Left renal pelvis (tissue), 4 donors: ENCODE measurements at places on chromosomes 2 and 18. TPM values are rescaled to one million over a fixed set of nuclear protein-coding genes. Genes with fewer than 3 reads are reported as not detected.

GPBAR1 gene
- polyA plus RNA-seq = 2.0 TPM

TMEM247 gene
- not detected for polyA plus RNA-seq

KIAA1328 gene
- polyA plus RNA-seq = 11.0 TPM

GNLY gene
- 0.41 TPM for polyA plus RNA-seq

ANKRD62 gene
- polyA plus RNA-seq = 0.07 TPM

TEX44 gene
- polyA plus RNA-seq = not detected

PPP1R1C gene
- polyA plus RNA-seq = 3.3 TPM

ALLC gene
- not detected for polyA plus RNA-seq

RNF125 gene
- 2.3 TPM for polyA plus RNA-seq

EPG5 gene
- polyA plus RNA-seq = 18.3 TPM

EMX1 gene
- 0.64 TPM for polyA plus RNA-seq

DNAJC5G gene
- 0.39 TPM for polyA plus RNA-seq

DNA sequence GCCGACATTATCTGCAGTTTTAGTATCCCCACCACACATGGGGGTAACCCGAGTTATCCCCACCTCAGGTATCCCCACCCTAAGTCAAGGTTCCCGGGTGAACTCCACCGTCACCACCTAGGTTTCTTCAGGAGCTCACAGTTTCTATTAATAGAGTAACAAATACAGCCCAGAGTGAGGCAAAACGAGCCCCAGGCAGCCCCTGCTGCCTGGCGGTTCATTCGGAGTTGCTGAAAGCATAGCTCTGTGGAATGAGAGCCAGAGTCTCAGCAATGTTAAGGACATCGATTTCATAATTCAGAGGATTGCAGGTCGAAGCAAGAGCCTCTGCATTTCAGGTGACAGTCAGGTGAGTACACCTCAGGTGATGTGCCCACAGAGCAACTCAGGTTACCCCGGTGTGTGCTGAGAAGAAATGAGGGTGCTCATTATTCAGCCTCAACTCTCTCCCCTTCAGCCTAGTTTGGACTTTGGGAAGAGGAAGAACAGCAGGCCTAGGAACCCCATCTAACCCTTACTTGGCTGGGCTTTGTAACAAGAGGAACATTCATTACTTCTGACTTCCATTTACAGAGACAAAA lies 10.7 kb downstream of the SATB2 start:
- DNase-seq = no peak

GRCh38 chr18:79572848-79573451 lies 106.7 kb upstream of the CTDP1 start:
- DNase-seq = no peak

DNA sequence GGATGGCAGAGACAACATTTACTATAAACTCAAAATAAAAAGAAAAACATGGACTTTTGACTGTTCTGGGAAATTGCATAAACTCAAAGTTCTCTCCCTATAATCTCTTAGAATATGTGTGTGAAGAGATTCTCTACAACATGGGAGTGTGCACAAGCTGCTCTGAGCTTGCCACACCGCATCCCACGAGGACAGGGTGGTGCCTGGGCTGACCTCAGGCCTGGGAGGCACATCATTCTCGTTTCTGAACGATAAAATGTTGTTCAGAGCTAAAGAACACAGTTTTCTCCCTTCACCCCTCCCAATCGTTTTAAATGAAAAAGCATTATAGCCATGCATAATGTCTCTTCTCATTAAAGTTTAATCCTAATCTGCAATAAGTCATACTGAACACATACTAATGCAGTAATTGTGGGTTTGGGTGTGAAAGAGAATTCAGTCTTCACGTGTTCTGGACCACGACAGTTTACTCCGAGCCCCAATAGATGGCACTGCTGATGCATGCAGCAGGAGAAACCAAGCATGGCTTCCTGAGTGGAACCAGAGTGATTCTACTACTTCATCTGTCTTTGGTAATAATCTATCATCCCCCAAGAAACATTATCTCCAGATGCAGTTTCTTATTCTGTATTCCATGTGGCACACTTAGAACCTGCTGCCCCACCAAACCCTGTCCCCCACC lies 46.9 kb upstream of the LAMA1 start:
- no peak for DNase-seq

GRCh38 chr18:25147877-25148488 lies 204.0 kb downstream of the ZNF521 start:
- no peak for DNase-seq

GRCh38 chr2:33051586-33052360 lies 105.0 kb downstream of the LTBP1 start:
- DNase-seq = no peak

GRCh38 chr2:217186668-217187159 lies 326.9 kb upstream of the TNP1 start:
- DNase-seq = no peak

- no peak for DNase-seq
These were observed 14.7 kb upstream of the BCL11A start for GRCh38 chr2:60567919-60568768.

DNA sequence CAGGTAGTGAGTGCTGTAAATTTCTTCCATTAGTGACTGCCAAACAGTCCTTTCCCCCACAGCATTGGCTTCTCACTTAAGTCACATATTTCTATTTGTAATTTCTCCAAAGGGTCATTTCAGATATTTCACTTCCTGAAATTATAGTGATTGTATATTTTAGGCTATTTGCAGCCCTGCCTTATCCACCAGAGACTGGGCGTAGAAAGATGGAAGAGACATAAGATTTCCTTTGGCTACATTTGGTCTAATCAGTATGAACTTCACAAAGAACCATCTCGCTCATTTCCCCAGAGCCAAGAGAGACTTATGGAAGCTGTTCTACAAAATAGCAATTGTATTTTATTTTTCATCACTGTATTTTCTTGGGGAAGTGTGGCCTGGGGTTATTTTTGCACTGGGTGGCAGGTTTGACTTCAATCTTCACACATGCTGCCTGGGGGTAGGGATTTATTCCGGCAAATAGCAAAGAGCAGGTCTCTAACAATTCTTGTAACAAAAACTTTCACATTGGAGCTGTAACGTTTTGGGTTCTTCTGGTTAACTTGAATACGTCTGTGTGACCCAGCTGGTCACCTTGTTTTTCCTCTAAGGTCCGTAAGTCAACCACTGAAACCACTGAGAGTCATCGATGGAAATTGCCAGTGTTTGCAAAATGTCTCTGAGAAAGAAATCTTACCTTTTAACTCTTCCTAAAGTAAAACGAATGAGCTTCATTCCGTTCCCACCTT lies 170.6 kb upstream of the SERPINE2 start:
- DNase-seq = no peak

DNA sequence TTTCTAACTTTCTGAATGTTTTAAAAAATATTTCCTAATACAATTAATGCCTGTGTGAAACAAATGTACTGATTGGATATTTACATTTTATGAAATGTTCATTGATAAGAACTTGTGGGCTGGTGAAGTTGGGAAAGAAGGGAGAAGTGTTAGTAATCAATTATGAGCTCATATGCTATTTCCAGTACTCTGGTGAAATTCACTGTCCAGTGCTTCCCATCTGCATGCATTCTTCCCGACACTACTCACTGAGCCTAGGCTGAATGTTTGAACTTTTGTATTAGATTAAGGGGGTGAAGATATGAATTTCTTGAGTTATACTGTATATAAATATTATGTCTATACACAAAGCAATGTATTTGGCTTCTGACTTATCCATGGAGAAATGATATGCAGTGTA lies 36.0 kb downstream of the SKA1 start:
- DNase-seq = no peak

DNA sequence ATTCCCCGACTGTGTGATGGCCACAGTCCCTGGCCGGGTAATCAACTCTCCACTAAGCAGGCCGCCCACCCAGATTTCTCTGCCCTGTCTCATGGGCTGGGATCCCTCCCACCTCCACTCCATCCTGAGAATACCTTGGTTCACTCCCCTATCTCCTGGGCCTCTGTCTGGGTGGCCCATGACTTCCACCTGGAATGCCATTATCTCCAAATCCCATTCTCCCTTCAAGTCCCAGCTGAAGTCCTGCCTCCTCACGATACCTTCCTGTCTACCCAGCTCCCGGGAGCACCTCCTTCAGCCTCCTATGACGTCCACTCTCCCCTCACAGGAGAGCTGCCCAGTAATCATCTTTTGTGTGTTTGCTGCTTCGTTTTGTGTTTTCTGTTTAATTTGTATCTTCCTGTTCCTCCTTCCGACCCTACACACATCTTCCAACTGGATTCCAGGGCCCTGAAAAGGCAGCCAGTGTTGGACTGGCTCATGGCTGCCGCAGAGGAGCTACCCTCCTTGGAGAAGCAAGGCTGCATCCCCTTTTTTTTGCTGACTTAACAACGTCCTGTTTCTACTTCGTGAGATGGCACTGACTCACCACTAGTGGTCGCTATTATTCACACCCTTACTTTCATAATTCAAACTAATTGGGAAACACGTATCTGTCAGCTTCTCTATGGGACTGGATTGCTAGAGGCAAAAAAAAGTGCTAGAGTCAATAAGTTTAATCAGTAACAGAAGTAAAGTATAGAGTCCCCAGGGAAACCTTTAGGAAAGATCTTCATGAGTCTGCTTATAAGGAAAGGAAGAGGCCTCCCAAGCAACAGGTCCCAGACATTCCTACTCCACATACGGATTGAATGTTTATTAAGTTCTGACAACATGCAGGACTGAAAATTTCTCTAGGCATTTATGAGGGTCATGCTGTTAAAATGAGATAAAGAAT lies 171.9 kb upstream of the GATA6 start:
- DNase-seq = no peak

DNA sequence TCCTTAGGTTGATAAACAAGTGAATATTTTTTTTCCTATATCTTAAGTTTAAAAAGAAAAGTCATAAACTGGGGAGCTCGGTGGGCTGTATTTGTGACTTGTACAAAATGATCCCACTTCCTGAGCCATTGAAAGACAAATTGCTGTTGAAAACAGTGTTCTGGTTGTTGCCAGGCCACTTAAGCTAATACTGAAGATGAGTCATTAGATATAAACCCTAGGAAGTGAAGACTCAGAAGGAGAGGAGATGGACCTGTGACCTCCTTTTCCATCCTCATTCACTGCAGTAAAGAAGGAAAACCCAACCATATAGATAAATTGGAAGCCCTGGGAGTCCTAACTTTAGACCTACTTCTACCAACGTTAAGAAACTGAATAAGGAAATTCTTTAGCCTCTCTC lies 46.2 kb upstream of the SERPINE2 start:
- DNase-seq = no peak

DNA sequence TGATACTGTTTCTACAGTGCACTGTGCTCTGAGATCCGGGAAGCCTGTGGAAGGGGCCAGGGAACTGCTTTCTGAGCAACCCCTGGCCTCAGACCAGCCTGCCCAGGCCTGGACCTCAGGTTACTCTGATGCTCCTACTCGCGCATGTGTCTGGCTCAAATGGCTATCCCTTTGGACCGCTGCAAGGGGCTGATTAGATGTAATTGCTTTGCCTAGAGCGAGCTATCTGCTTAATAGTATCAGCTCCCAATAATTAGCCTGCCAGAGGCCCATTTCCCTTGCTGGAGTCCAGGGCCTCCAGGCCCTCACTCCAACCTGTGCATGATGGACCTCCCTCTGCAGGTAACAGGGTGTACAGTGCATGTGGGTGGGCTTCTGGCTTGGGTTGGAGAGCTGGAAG lies 7.2 kb upstream of the KCNK3 start:
- no peak for DNase-seq

DNA sequence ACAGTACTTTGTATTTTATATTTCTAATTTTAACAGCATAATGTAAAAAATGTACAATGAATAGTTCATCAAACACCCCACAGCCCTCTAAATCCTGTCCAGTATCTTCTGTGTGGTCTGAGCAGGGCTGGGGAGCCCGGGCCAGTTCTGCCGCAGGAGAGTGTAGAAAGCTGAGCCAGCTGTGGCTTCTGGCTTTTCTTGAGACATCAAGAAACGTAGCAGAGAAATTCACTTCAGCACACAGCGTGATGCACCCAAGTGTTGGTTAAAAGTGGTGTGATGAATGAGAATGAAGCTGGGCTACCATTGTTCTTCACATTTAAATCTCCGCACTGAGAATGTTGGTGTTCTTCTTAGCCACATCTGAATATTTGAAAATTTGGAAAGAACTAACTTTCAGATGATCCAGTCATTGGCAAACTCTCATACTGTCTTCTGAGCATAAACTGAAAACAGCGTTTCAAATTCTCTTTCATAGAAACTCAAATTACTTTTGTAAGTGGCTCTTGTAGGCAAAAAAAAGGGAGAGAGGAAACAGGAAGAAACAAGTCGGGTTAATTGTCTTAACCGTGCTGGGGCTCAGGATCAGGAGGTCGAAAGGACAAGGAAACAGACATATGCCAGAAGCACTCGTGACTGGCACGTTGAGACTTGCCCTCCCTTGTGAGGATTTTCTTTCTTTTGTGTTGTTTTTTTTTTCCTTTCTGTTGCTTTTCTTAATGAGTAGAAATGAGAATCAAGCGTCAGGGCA lies 23.4 kb upstream of the TMEM87B start:
- DNase-seq = no peak

GRCh38 chr2:54947646-54948045 lies 102.6 kb downstream of the RTN4 start:
- no peak for DNase-seq

DNA sequence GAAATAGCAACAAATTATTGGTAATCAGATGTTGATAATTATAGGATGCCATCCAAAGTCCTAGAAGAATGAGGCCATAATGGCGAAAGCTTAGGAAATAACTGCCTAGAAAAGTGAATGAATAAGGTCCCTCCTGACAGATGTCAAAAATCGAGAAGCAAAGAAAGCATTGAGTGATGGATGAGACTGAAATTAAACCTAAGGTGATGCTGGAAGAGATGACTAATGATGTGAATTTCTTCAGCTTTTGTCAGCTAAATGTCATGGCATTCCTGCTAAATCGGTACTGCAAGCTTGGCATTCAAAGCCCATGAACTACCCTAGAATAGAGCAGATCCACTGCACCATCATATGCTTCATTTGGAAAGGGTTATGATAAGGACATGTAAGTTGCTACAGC lies 74.8 kb upstream of the RGPD4 start:
- no peak for DNase-seq

DNA sequence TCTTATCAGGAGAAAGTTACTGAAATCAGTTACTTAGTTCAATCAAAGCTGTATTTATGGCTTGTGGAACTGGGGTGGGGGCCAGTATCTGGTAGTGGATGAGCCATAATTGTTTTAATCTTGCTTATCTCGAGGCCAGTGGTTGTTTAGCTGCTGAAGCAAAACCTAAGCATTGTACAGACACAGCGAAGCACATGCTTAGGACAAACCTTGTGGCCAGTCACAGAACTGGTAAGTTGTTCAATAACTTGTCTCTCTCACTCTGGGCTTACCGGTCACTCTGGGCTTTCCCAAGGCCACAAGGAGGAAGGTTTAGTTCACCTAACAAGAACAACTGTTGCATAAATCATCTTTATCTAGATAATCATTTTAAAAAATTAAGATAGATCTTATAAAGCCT lies 296.6 kb upstream of the NETO1 start:
- no peak for DNase-seq

- no peak for DNase-seq
These were observed 38.3 kb upstream of the ANKRD44 start for GRCh38 chr2:197348721-197349360.
